Left hindlimb (tissue), 1 donor: ENCODE measurements at places on chromosomes 11 and 22.

DNA sequence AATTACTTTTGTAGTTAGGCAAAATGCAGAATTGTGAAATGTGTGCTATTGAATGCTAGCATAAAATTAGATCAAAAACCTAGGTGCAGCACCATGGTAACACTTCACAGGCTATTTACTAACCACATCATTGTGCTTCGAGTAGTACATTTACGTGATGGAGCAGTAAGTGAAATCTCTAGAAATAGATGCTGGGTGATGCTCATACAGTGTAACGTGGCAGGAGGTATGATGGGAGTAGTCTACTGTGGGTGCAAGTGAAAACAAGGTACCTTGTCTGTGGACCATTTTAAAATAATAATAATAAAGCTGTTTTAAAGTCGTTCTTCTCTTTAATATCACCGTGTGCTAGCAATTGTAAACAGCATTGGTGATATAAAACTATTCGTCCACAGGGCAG, 132.3 kb downstream of the DYNC2H1 start:
- no peak for DNase-seq

DNA sequence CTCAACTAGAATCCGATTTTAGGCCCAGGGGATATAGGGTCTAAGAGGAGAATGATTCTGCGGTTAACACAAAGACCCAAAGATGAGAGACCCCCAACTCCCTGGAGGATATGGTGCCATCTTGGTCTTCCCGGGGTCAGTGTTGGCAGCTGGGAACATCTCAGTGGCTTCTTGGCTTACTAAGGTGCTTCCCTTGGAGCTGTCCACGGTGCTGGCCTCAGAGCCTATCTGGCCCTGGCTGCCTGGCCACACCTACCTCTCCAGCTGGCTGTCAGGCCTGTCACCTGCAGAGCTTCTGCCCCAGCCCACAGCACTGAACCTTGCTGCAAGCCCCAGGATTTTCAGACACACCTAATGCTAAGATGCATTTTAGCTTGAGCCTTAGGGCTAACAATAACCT, 70.7 kb upstream of the THY1 start:
- DNase-seq, result no peak

DNA sequence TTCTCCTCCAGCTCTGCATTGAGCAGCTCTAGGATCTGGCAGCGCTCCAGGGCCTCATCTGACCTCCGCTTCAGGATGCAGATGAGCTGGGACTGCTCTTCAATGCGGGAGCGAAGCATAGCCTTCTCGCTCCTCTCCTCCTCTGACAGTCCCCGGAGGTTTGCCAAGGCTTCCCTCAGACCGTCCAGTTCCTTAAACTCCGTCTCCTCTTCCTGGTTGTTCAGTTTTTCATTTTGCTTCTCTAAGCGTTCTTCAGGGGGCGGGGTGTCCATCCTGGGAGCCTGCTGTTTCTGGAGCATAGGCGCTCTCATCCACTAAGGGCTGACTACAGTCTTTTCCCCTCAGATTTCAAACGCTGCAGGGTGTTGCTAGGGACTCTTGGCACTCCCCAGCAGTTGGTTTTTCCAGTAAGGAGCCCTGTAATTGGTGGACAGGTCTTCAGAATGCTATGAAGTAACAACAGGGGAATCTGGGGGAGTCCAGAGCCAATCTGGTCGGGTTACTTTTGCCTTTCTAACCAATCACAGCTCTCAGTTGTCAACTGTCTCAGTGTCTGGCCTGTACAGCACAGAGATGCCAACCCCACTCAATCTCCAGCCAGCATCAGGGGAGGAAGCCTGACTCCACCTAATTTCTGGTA, at the start of gene CCDC89:
CCDC89 (minus strand) TSS at position 376 of the 640 bp plus-strand sequence; CDS start at position 311, 65 bp downstream.
- peak; percentile 79 for DNase-seq

- DNase-seq, result peak; percentile 50
Observed at GRCh38 chr11:94183886-94184264, 55.2 kb downstream of the PANX1 start.

DNA sequence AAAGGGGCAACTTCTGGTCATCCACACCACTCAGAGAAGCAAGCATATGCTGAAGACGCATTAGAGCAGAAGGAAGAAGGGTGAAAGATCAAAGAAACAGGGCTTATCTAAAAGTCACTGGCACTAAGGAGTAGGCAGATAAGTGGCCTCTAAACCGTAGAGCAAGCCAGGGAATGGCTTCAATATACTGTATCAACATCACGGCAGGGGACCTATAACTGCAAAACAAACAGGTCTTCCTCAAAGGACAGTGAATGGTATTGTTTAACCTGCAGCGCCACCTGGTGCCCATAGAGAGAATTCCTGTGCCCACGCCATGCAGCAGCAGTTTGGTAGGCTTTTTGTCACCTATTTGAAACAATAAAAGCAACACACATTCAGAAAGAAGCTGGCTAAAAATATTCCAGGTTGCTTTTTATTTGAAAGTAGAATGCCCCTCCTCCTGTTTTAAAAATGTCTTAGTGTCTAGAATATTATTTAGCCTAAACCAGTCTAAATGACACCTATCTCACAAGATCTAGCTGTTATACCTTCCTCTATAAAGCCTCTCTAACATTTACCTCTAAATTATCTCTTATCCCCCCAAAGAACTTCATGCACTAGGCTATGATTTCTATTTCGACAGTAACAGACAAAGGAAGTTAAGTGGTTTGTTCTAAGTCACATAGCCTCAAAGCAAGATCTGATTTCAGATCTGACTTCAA, 21.8 kb downstream of the SNX19 start:
- DNase-seq, result peak; percentile 61

GRCh38 chr11:100756559-100756958, 69.5 kb downstream of the ARHGAP42 start:
- no peak for DNase-seq

DNA sequence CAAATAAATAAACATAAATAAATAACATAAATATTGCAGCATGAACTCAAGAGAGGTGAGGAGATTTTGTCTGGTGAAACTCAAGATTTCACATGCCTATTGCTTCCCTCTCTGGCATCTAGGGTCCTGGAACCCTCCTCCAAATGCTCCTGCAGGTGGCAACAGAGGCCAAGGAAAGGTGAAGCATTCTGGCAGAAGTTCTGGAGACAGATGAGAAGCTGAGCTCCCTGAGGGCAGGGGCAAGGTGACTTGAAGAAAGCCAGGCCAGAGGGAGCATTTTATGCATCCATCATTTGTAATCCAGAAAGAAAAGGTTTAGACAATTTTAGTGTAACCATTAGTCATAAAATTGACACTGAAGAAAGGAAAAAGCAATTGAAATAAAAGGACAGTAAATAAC, 64.9 kb downstream of the ENDOD1 start:
- DNase-seq, result no peak

GRCh38 chr22:27134315-27134701, 476.9 kb downstream of the MIAT start:
- DNase-seq, result no peak
